Activated CD4-positive, alpha-beta T cell treated with anti-CD3 and anti-CD28 coated beads, Interleukin-2, amount 50 U/mL, for 16 hours (primary cell): ENCODE measurements at places on chromosomes 5 and 9.

DNA sequence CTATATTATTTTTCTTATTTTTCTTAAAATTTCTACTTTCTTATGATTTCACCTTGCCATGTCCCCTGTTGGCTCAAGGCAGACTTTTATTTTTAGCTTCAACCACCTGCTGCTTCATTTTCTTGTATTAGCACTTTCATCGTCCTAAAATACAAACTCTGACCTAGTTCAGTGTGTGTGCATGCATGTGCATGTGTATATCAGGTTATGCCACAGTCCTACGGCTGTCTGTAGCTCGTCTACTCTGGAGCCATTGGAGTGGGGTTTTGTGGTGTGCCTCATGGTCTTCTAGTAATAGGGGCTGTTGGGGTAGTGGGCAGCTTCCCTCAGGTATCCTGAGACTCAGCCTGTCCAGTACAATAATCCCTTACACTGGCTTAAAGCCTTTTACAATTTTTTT, 13.4 kb upstream of the SPINK1 start:
- no peak for DNase-seq

GRCh38 chr9:105296445-105296844, 52.0 kb downstream of the SLC44A1 start:
- no peak for DNase-seq

DNA sequence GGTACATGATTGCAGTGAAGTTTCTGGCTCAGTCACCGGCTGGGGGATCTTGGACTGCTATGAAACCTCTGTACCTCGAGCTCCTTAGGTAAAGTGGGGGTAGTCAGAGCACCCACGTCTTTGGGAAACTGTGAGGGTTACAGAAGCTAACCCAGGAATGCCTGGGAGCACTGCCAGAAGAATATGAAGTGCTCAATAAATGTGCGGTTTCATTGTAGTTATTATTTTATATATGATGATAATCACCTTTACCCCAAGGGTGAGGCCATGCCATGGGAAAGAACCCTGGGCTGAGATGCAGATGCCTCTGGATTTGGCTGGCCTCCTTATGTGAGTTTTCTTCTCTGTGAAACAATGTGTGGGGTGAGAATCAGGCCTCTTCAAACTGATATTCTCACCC, 3.7 kb downstream of the NPR3 start:
- DNase-seq: no peak

- peak; percentile 81 for DNase-seq
Observed at GRCh38 chr5:151097820-151098767, 17.3 kb upstream of the TNIP1 start.

DNA sequence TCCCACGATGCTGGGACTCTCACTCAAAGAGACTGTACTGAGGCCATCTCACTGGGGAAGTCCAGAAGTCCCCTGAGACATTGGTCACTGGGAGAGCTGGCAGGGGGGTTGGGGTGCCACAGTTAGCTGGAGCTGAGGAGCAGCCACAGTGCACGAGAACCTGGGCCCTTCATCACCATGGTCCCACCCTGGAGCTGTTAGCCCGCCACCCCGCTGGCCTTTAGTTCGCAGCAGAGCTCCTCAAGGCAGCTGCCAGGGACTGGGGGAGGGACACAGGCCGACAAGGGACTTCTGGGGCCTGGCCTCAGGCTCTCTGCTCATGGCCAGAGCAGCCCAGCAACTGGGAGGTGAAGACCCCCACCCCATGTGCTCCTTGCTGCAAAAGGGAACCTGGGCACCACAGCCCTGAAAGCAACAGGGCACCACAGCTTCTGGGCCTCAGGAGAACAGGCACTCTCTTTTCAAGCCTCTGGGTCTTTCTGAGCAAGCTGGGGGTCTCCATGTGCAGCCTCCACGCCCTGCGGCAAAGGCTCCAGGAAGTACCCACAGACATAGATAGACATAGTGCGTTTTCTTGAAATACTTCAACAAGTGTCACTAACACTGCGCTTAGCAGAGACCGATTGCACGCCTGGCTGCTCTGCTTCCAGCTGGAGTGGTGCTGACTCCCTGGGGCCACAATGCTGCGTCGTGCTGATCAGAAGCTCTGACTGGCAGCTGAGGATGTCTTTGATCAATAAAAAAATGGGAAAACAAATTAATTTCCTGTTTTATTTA, 46.0 kb downstream of the VAV2 start:
- no peak for DNase-seq

DNA sequence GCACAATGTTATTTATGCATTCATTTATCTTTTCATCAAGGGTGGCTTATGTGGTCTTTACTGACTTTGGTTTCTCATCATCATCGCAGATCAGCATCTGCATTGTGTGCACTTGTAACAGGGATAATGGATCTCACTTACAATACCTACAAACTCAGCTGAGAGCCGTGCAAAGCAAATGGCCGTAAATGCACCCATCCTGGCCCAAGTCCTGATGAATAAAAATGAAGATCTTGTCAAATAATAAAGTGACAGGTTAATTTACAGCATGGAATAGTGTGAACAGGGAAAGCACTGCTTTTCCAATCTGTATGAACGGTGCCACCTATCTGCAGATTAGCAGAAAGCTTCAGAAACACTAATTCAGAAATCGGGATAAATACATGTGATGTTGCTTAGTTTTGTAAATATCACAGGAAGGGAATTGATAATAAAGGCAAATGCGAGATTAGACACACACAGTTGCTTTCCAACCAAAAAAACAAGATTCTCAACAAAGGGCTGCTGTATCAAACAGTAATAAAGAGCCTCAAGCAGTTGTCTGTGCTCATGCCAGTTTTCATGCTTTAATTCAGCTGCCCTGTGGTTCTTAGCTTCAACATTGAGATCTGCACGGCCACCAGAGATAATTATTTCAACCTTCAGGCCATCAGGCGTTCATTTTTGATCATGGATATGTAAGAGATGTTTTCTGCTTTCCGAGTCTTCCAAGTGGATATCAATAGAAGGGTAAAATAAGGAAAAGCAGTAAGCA, 153.4 kb upstream of the POU5F2 start:
- DNase-seq: no peak

DNA sequence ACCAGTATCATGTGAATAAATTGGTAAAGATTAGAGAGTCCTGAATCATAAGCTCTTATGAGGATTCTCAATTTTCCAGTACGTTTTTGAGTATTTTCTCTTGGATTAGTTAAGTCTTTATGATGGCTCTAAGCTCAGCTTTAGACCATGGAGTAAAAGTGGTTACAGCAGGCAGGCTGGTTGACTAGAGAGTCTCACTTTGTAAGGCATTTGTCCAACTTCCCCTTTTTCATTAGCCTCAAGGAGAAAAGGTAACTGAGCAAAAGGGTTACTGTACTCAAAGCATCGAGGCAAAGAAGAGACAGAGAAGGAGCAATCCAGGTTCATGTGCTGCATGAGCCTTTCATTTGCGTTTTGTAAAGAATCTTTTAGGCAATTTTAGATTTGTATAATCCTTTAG, 8.5 kb downstream of the NOP16 start:
- DNase-seq: no peak

DNA sequence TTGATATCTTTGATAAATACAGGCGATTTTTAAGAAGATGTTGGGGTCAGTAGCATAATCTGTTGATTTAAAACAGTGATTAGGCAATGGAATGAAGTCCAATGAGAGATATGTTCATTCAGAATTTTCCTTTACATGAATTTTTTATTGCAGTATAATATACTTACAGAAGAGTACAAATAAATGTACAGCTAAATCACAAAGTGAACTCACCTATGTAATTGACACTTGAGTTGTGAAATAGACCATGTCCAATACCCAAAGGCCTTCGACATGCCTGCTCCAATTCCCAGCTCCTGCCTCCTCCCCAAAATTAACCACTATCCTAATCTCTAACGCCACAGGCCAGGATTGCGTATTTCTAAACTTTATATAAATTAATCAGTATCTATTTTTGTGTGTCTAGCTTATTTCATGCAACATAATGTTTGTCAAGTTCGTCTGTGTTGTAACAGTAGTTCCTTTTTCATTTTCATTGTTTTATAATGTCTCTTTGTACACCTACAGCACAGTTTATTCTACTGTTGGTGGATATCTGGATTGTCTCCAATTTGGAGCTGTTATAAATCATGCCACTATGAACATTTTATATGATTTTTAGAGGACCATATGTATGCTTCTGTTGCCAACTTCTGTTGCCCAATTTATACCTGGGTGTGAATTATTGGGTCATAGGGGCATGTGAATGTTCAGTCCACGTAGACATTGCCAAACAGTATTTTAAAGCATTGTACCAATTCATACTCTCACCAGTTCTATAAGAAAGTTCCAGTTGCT, 208.3 kb downstream of the TLE1 start:
- no peak for DNase-seq

DNA sequence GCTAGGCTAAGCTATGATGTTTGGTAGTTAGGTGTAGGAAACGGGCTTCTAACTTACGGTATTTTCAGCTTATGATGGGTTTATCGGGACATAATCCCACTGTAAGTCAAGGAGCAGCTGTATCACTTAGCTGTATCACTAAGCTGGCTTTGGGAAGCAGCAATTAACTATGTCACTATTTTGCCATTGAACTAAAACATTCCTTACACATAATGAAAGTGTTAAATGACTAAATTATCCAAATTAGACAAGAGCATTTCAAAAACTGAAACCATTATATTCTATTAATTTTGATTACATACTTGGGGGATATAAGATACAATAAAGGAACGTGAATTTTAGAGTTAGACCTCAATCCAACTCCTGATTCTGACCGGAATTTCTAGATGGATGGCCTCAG, 188.3 kb downstream of the AGTPBP1 start:
- peak; percentile 9 for DNase-seq

GRCh38 chr5:39195198-39195826, 24.1 kb downstream of the FYB1 start:
- no peak for DNase-seq

GRCh38 chr9:94903961-94904421, 177.5 kb downstream of the AOPEP start:
- no peak for DNase-seq

DNA sequence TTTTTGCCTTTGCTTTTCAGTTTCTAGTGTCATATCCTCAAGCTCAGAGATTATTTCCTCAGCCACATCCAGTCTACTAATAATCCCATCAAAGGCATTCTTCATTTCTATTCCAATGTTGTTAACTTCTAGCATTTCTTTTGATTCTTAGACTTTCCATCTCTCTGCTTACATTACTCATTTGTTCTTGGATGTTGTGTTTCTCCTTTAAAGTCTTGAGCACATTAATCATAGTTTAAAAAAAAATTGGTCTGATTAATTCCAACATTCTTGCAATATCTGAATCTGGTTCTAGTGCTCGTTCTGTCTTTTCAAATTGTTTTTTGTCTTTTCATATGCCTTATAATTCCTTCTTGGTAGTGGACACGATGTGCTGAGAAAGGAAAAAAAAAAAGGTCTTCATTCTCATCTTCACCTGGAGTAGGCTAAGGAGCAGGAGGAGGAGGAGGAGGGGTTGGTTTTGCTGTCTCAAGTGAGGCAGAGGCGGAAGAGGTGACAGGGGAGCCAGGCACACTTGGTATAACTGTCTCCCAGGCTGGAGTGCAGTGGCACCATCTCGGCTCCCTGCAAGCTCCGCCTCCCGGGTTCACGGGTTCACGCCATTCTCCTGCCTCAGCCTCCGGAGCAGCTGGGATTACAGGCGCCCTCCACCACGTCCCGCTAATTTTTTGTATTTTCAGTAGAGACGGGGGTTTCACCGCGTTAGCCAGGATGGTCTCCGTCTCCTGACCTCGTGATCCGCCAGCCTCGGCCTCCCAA, 16.3 kb downstream of the PRXL2C start:
- DNase-seq: no peak

- DNase-seq: peak; percentile 82
Observed at GRCh38 chr9:75128535-75128934, 40.2 kb downstream of the OSTF1 start.

DNA sequence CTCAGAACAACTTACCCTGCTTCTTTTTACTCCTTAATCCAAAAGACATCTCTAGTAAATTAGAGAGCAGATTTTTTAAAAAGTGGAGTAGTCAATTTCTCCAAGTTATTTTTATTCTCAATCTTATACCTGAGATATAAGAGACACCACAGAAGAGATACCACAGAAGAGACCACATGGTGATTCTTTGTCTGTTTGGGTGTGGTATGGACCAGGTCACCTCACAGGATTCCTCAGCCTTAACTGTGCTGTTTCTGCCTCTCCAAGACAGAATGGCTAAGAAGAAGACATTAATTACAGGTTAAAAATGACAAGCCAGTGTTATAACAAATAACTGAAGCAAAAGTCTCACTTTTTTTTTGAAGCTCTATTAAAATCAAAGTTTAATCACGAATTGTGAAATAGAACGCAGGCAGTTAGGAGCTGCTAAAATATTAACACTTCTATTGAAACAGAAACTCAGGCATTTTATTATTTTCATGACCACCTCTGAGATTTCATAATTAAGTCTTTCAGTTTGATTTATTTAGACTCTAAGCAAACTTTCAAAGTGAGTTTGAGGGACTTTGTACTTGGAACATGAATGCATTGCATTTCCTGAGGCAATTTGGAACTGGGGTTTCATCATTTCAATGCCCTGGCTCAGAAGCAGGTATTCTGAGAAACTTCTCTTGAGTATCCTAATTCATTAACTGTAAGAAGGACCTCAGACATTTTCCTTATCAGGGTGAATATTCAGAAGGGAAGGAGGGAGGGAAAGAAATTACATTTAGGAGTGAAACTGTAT, 280.7 kb downstream of the KCTD16 start:
- no peak for DNase-seq

- no peak for DNase-seq
Observed at GRCh38 chr9:21078702-21079101, 960 bp upstream of the IFNB1 start.

DNA sequence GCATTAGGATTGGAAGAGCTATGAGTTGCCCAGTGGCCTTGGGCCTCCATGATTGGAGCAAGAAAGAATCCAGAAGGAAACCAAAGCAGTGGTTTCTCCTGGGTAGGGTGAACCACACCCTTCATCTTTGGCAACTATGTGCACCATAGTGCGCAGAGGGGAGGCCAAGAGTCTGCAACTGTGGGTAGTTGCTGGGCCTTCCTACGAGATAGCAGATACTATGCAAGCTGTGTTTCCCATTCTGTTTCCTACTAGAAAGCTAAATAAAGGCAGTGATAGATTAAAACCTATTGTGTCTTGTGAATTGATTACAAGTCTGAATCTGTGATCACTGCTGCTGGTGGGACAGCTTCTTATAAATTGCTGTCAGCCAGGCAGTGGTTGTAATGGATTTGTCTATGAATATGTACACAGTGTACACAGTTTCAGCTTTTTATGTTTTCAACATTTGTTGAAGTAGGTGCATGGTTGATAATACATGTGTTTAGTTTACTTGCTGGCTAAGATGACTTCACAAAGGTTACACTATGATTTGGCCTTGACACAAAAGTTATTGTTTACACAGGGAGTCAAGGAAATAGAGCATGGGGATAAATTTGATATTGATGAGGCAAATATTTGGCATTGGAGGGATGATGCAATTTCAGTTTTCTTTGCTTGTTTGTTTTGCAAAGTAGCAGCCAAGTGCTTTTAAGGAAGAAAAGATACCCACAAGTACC, 23.7 kb upstream of the PDE8B start:
- no peak for DNase-seq
